GM18507 (cell line): ENCODE measurements at places on chromosomes 7 and 10.
A peak's percentile ranks its signal among the peaks of the same experiment; 100 is the strongest.

GRCh38 chr10:62860946-62861345 lies 44.8 kb upstream of the EGR2 start:
- DNase-seq: no peak

GRCh38 chr7:97842006-97842405 lies 30.2 kb downstream of the ASNS start:
- no peak for DNase-seq

DNA sequence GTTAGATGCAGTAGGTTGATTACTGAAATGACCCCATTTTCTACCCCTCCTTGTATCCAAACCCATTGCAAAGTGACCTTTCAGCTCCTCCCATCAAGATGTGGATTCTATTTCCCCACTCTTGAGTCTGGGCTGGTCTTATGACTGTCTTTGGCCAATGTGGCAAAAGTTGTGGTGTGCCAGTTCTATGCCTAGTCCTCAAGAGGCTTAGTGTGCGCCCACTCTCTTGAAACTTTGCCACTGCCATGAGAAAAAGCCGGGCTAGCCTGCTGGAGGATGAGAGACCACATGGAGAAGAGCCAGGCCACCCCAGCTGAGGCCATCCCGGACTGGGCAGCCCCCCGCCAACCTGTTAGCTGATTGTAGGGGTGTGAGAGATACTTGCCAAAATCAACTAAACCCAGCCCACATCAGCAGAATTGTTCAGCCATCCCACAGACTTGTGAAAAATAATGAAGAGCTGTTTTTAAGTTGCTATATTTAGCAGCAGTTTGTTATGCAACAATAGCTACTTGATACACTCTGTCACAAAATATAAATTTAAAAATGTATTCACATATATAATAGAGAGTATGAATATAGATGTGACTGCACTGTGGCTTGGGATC lies 131.0 kb upstream of the PALS2 start:
- DNase-seq: no peak

DNA sequence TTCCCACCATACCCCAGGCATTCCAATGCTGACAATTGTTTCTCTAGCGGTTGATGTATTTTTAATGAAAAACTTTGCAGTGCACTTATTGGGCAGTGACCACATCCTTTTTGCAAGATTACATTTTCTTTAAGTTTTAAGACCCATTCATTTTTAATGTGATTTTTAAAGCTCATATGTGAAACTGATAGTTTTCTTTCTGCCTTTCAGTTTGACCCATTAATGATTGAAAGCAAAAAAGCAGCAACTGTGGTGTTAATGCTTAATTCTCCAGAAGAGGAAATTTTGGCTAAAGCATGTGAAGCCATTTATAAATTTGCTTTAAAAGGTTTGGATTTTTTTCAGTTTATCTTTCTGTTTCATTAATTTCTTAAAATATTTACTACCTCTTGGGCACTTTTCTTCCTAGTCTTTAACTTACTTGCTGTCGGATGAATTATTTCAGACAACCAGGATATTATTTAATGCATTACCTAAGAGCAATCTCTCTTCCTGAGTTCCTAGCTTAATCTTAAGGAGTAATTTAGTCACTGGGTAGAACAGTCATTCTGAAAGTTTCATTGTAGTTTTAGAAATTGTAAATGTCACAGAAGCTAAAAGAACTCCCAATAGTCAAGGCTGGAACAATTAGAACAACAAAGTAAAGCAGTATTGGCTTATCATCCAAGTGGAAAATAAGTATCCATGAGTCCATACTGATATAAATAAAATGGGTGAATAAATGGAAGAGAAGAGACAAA lies 18.3 kb downstream of the ARMC3 start:
- peak; percentile 23 for DNase-seq

DNA sequence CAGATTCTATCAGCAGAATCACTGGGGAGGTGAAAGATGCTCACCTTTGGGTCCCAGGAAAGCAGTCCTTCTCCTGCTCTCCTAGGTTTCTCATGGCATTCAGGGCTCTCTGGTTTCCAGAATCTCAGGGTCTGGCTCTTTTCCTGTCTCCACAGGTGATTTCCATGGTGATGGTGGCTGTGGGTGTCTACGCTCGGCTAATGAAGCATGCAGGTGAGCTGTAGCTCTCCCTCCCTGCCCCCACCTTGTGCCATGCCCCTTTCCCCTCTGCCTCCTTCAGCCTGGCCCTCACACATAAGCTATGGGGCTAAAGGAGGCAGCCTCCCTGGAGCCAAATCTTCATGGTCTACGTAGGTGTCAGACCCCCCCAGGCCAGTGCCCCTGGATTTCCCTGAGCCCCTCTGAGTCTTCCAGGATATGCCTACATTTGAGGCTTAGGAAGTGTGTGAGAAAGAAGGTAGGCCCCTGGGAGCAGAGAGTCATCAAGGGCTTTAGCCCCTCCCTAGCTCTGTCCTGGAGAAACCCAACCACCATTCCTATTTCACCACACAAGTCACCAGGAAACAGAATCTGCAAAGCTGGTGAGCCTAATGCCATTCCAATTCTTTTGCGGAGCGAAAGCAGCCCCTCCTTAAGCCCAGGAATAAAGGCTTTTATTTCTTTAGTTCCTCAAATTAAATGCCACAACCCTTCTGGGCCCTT lies 17.2 kb downstream of the TSPAN33 start:
- DNase-seq: no peak

DNA sequence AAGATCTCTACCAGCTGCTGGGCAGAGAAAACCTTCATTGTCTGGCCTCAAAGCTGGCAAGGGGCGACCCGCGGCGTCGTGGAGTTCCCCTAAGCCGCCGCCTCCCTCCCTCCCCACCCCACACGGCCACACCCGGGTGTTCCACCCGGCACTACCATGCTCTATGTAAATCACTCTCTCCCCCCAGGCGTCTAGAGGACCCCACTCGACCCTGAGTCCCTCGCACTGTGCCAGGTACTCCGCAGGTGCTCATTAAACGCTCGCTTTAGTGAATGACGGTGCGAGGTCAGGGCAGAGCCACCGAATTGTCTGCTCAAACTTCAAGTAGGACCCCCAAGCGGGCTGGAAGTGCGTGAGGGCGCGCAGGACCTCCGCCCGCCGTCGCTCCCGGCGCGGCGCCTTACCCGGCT lies 628 bp downstream of the PARP12 start:
- no peak for DNase-seq

DNA sequence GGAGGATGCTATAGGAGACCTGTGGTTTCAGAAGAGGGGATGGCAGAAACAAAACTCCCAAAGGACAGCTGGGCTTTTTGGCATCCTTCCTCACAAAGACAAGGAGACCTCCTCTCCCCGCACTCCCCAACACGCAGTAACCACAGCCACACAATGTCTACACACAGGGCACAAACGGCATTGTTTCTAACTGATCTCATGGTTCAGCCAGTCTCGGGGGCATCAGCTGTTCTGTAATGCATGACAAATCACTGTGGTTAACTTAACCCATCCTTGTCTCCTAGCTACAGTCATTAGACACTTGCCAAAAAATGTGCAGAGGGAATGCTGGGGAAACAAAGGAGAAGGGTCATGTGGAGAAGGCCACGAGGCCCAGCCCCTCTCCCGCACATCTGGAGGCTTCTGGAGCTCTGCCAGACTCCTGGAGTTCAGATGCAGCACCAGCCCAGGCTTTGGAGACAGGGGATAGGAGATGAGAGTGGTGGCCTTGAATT lies 7.6 kb upstream of the ADAMTS14 start:
- DNase-seq: no peak

- DNase-seq: no peak
These were observed 337.3 kb upstream of the ZNF32 start for GRCh38 chr10:43985941-43986340.

DNA sequence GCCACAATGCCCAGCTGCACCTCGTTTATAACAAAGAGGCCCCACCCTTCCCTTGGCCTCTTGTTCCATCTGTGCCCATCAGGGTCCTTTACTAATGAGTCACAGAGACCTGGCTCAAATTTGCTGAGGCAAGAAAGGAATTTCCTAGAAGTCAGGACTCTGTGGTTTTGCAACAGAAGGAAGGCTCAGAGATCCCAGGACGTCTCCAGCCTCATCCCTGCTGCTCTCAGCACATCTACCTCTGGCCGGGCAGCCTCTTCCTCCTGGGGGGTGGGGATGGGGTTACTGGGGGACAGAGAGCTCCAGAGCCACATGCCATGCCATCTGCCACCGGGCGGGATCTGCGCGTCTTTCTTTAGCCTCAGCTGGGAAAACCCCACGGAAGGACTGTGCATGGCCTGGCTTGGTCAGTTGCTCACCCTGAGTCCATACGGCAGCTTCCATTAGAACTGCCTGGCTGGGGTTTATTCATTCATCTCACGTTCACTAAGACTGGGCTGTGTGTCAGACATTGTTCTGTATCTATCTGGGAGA lies 41.9 kb upstream of the PSMG3 start:
- DNase-seq: no peak

GRCh38 chr7:44408596-44408995 lies 81.9 kb downstream of the NUDCD3 start:
- no peak for DNase-seq

DNA sequence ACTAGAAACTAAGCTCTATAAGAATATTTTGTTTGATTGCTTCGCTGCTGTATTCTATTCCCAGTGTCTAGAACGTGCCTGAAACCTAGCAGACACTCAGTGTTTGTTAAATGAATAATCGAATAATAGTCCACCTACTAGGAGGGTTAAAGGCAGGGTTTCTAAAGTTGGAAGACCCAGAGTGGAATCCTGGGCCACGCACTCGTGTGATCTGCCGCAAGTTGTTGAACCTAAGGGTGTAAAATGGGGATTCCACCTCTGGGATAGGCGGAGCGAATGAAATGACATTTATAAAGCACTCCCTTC lies 702 bp upstream of the AGFG2 start:
- no peak for DNase-seq

DNA sequence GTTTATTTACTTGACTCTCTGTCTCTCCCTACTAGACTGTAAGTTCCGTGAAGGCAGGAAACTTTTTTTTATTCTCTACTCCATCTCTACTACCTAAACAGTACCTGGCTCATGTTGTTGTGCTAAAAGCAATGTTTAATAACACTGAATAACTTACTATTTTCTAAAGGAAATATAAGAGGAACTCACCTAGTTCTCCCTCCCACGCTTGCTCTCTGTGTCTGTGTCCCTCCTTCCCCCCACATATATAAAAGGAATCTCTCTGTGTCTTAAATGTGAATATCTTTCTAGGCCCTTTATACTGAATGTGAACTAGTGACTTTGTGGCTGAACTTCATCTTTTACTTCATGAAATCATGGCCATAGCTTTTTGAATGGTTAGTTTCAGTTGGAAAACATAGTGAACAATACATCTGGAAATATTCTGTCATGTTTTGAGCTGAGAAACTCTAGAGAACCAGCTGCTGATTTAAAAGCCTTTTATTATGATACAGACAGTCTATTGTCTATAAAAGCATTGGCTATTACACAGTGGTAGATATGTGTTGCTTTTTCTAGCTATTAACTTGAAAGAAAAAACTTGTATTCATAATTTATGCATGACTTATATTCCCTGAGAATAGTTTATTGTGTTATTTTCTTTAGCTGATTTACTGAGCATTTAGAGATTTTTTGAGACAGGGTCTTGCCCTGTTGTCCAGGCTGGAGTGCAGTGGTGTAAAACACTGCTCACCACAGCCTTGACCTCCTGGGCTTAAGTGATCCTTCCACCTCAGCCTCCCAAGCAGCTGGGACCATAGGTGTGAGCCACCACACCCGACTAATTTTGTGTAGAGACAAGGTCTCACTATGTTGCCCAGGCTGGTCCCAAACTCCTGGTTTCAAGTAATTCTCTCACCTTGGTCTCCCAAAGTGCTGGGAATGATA lies 42.5 kb downstream of the VCL start:
- no peak for DNase-seq

- no peak for DNase-seq
These were observed 22.9 kb upstream of the ABCA13 start for GRCh38 chr7:48148311-48148710.

- no peak for DNase-seq
These were observed 2.5 kb downstream of the USP54 start for GRCh38 chr10:73588656-73589055.

DNA sequence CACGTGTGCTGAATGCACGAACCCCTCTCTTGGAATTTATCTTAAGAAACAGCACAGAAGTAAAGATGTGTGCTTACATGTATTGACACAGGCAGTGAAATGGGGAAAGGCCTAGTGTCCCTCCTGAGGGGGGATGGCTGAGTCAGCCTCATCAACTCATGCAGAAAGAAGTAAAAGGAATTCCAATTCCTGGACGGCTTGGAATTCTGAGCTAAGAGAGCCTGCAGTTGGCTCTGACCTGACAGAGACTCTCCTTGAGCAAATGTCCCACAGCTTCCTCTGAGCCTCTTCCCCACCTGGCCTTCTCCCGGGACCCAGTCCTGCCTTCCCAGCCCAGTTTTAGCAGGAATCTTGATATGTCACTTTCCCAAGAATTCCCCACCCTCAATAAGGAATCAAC lies 542.4 kb upstream of the ADARB2 start:
- no peak for DNase-seq

GRCh38 chr10:72954596-72955554 lies at the start of gene PLA2G12B:
Gene PLA2G12B (minus strand): TSS chr10:72954806. CDS start chr10:72954685, 121 bp downstream.
- no peak for DNase-seq

DNA sequence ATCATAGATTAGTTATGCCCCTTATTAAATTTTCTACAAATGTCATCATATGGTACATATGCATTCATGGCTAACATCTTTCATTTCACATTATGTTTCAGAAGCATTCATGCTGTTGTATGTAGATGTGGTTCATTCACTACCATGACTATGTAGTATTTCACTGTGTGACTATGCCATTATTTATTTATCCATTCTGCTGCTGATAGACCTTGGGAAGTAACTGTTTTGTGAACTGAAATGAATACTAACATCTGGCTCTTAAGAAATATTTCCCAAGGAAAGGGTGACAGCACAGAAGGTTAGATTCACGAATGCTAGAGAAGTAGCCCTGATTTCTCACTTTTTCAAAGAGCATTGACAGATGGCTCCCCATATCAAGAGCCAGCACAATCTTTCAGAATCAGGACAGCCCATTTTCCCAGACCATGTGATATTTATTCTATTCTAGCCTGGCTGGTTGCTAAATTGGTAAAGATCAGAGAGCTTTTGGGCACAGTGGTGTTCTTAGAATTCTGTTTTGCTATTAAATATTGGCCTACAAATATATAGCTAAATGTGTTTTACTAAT lies 157.4 kb downstream of the DYNC1I1 start:
- DNase-seq: no peak
